ENCODE measurements at places on chromosomes 4 and X. TPM values are rescaled to one million over a fixed set of nuclear protein-coding genes. Genes with fewer than 3 reads are reported as not detected.
A peak's percentile ranks its signal among the peaks of the same experiment; 100 is the strongest.

The USP51 gene
- total RNA-seq = 7.2 TPM

The ABCB7 gene
- total RNA-seq = 89.8 TPM

The HMX1 gene
- total RNA-seq = not detected

The XAGE1A gene
- total RNA-seq = not detected

The HSFX1 gene
- 2.9 TPM for total RNA-seq

The AFM gene
- total RNA-seq = not detected

The CLDN2 gene
- total RNA-seq = 1.3 TPM

The SATL1 gene
- 0.10 TPM for total RNA-seq

The JCHAIN gene
- total RNA-seq = 1.0 TPM

The ANTXR2 gene
- total RNA-seq = 96.0 TPM

The IL21 gene
- total RNA-seq = not detected

- DNase-seq = peak; percentile 86
Measured at GRCh38 chr4:1748465-1748995, 27.2 kb downstream of the TACC3 start.

DNA sequence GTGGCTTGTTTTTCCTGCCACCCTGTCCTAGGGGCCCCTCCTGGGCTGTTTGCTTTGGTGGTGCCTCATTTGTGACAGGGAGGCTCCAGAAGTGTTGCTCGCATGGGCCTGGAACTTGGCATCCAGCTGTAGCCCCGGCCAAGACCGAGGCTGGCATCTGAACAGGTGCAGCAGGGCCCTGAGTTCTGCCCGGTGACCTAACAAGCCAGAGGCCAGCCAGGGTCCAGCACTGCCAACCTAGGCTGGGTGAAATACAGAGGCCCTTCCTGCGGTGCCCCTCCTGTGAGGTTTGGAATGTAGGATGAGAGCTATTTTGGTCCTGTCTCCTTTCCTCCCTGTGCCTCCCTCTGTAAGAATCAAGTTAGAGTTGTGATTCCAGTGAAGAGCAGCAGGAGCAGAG is 58.5 kb downstream of the STARD8 start:
- DNase-seq = no peak

DNA sequence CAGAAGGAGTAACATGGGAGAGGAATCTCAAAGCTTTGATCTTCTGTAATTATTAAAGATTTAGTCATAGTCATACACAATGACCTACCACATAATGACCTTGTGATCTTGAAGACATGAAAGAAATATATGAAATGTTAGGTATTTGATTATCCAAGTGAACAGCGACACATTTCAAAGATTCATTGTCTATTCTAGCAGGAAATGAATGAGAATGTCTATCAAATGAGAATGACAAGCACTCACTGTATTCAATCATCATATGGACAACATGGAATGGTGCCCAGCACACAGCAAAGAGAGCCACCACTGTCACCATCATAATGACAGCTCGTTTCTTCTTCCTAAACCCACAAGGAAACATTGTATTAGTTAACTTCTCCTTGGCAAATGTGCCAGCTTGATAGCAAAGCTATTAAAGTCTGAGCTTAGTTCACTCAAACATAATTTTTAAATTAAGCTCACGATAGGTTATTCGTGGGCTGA is 50.6 kb downstream of the QRFPR start:
- no peak for DNase-seq

DNA sequence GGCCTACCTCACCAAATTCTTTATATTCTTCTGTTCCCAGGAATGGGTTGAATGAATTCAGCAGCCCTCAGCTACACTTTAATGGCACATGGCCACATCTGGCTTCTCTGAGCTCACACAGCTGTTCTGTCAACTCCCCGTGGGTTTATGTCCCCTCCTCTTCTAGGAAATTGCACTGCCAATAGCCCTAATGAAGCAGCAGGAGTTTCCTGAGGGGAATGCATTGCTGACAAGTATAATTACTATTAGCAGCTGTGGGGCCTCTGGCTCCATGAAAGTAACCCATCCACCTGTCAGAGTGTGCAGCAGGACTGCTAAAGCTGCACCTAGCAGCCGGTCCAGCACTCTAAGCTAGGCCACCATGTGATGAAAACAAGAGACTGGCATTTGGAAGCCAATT is 50.3 kb downstream of the FTHL17 start:
- peak; percentile 84 for DNase-seq

DNA sequence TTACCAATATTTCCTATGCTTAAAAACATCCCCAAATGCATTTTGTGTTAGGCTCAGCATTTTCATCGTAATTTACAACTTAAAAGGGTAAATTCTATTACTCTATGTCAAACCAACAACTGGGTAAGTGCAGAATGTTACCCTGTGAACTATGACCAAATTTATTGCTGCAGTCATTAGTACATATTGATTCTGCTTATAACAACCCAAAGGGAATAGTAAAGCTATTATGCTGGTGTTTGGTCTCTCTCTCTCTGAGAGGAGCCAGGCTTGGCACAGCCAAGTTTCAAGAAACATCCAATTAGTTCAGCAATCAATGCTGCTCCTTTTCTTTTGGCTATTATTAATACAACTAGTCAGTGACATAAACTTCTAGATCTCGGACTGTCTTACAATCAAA is 747.7 kb downstream of the CENPC start:
- DNase-seq = no peak

DNA sequence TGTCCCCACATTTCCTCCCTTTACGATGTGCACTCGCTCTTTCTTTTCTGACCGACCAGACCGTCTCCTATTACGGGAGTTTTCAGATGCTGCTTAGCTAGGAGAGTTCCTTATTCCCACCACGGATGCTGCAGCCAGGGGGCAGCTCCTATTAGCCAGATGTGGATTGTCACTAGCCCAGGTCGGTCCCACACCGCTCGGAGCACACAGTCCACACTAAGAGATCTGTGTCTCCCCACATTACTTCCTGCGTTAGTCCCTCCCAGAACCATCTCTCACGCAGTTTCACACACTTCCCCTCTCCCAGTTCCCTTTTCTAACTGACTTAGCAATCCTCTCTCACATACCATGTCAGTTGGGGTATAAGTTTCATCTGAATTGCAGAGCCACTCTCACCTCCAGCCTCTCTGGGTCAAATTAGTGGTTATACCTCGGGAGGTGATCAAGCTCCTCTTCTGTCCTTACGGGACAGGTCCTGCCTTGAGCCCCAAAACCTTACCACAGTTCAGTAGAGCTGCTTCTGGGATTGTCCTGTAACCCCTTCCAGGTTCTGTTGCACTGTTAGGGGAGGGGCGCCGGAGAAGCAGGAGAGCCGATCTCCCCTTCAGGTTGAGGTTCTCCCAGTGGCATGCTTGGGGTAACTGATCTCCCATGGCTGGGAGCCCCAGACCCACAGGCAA is 28.2 kb downstream of the SULT1E1 start:
- no peak for DNase-seq

DNA sequence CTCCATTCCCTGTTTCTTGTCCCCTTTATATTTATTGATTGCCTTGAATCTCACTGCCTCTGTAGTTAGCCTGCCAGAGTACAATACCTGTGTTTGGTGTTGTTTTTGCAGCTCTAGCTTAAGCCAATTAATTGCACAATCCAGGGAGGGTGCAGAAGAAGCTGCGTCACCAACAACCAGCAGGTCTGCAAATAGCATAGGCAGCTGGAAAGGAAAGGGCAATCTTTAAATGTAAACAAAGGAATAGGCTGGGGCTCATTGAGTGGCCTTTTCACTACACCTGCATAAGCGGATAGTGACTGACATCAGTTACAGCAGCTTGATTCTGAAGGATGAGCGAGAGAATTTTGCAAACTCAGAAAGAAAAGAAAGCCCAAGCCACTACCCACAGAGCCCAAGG is 106.8 kb upstream of the RAI2 start:
- DNase-seq = no peak

DNA sequence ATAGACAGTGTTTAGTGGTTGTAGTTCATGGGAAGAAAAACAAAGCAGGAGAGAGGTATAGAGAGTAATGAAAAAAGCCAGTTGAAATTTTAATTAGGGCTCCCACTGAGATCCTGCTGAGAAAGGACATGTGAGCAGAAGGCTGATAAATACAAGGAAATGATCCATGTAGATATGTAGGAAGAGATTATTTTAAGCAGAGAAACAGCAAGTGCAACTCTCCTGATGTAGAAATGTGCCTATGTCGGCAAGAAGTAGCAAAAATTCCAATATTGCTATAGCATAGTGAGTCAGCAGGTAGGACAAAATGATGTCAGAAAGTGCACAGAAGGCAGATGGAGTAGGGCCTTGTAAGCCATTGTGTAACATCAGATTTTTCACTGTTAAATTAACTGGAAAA is 1027.3 kb downstream of the PCDH18 start:
- no peak for DNase-seq

DNA sequence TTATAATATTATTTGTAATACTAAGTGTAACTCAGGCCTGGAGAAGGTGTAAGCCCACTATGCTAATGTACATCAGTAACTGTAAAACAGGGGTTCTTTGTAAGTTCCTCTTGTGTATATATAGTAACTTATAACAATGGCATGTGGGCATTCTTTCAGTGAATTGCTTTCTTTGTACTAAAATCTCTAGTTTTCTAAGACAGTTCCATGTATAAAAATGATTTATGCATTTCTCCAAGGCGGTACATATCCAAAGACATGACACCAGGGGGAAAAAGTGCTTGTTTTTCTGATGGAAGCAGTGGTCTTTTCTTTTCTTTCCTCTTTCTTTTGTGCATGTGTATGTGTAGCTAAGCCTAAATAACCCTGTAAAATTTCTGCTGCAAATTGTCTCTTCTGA is 702.4 kb upstream of the GRID2 start:
- no peak for DNase-seq

DNA sequence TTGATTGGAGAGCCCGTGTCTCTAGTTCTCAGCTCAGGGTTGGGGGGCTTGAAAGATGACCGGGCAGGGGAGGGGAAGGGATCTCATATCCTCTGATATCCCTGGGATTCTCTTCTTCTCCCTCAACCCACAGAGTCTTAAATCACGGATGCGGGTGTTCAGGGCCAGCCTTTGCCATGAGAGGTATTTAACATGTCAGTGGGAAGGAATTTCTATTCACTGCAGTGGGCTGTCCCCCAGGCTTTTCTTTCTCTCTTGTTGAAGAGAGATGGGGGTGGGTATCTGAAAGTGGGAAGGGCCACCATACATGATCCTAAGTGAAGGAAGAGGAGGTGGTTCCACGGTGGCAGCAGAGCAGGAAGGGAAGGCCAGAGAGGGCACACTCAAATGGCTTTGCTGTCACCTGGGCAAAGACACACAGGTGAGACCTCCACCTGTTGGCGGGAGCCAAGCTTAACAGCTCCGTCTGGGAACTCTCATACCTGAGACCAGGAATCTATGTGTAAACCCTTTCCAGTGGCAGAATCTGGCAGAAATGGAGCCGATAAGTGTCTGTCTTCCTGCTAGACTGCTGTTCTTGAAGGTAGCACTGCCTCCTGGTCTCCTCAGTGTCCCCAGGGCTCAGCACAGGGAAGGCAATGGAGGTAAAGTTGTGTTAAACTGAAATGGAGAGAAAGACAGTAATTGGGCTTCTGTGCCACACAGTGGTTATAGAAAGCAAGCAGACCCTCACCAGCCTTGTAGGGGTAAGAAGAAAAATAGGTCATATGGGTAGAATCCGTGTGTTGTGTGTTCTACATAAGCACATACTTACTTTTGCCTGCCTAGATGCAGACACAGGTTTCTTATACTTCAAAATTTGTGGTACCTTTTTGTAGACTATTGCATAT is 49.4 kb downstream of the RHOH start:
- no peak for DNase-seq

GRCh38 chr4:171929477-171929876 is 116.3 kb downstream of the GALNTL6 start:
- no peak for DNase-seq

DNA sequence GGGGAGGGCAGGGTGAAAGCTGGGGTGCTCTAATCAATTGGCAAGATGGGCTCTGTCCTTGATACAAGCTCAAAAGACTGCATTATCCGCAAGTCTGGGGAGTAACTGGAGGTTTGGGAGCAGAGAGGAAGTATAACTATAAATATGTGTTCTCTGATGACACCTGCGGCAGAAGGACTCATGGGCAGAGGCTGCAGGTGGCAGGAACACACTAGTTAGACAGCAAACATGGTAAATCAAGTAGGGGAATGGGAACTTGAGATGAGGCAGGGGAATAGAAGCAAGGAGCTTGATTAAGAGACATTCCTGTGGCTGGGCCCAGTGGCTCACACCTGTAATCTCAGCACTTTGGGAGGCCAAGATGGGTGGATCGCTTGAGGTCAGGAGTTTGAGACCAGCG is 30.3 kb downstream of the SH3KBP1 start:
- DNase-seq = no peak

GRCh38 chr4:185096032-185096653 is 46.9 kb upstream of the SLC25A4 start:
- peak; percentile 80 for DNase-seq

DNA sequence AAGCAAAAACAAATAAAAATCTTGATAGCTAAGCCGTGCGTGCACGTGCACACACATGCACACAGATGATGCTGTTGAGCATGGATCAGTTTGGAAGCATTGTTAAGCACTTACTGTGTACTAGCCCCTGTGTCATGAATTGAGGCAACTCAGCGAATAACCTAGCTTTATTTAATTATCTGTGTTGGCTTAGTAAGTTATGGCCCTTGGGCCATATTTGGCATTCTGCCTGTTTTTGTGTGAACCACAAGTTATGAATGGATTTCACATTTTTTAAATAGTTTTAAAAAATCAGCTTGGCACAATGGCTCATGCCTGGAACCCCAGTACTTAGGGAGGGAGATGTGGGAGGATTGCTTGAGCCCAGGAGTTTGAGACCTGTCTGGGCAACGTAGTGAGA is 113.6 kb upstream of the CBLL2 start:
- no peak for DNase-seq

DNA sequence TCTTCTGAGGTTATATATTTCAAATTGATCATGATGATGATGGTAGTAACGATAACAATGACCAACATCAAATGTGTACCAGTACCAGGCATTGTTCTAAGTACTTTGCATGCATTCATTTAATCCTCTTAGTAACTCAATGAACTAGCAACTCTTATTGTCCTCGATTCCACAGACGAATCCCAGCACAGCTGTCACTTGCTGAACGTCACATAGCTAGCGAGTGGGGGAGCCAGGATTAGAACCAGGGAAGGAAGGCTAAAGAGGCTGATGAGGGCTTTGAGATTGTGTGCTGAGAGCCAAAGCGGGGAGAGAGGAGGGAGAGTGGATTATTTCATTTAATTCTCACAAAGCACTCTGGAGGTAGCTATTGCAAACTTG is 103.6 kb downstream of the PHOX2B start:
- DNase-seq = no peak

DNA sequence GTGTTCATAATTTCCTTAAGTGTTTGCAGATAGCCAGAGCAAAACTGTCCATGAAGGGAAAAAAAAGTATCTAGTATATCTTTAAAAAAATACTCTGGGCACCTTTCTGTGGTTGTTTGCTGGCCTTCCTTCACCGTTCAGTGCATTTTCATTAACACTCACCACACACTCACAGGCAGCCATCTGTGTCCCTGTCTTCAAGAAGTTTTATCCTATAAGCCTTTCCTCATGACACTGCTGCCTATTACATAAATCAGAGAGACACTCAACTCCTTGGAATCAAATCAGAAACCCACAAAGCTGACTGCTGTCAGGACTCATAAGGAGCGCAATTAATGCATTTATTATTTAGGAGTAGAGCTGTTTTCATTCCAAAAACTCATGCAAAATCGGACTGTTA is 1720.2 kb downstream of the PCDH7 start:
- DNase-seq = no peak

Data from tongue (tissue), 3 donors.